ENCODE measurements at places on chromosomes 2 and 18. TPM values are rescaled to one million over a fixed set of nuclear protein-coding genes. Genes with fewer than 3 reads are reported as not detected.

DNA sequence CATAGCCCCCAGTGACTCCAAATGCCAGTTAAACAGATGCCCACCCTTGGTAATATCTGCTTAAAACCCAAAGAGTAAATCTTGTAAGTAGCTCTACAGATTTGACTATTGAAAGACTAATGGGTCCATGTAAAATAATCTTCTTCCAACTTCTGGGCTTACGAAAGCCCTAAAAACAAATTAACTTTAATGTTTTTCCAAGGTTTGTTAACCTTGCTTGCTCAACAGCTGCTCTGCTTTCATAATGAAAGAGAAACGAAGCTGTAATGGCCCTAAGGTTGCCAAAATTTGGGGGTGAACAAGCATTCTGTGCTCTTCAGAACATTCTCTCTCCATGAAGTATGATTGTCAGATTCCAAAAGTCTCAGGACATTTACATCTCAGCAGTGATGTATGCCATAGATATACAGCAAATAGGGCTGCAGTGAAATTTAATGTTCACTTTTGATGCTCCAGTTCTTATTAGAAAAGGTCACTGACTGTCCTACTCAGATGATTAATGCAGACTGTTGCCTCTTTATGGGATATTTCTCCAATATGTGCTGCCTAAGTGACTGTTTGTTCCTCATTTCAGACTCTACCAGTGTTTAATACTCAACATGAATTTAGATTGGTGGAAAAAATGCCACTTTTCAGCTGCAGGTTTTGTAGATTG lies 436.3 kb upstream of the CHST9 start:
- no peak for DNase-seq

- no peak for DNase-seq
Observed at GRCh38 chr18:48767090-48767690, 183.6 kb downstream of the SMAD7 start.

The NBAS gene
- 64.9 TPM for total RNA-seq

The LCT gene
- total RNA-seq = not detected

The RGPD3 gene
- total RNA-seq = under 0.01 TPM

- no peak for DNase-seq
Observed at GRCh38 chr18:56955490-56955889, 191.4 kb upstream of the BOD1L2 start.

DNA sequence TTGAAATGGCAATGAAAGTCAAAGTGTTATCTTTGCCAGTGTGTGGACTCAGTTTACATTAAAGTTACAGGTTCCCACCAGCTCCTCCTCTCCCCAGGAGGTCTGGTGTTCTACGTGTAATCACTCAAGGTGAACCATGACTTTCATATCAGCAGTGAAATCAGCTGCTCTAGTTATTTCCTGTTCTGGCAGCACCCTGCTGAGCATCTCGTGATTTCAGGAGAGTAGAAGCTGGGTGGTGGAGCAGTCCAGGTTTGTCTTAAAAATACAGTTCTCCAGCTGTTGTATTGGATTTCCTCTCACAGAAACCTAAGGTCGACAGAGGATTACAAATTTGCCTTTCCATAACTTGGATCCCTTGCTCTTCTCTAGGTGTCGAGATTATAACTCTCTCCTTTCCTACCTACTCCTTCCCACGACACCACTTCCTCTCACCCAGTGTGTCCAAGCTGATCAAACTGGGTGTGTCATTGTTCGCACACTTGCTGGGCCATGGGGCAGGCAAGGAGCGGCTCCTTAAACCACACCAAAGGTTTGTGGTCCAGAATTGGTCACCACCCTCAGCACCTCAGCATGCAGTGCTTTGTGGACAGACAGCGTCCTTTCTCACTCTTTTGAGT lies 13.0 kb upstream of the ARHGAP25 start:
- DNase-seq = no peak

The ZC3H15 gene
- 43.2 TPM for total RNA-seq

DNA sequence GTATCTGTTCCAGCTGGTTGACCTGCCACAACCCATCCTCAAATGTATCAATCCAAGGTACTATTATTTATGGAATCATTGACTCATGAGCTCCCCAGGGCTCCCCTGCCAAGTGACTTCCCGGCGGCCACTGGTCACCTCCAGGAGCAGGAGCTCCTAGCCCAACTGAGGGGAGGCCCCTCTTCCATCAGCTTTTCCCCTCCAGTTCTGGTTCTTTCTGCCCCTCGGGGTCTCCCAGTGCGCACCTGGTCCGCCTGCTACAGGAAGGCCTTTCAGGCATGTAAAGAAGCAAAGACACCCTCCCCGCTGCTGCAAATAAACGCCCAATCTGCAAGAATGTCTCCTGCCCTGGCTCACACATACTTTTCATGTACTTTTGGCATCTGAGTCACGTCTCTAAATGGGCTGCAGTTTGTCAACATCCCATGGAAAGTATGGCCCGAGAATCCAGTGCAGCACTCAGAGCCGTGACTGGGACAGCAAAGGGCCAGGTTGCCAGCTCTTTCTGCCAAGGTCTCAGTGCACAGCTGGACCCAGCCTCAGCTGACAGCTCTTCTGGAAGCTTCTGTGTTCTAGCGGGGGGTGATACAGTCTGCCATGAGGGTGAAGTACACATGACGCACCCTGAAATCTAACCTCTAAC lies 41.4 kb downstream of the KLHL29 start:
- no peak for DNase-seq

The TNFAIP6 gene
- total RNA-seq = 0.22 TPM

DNA sequence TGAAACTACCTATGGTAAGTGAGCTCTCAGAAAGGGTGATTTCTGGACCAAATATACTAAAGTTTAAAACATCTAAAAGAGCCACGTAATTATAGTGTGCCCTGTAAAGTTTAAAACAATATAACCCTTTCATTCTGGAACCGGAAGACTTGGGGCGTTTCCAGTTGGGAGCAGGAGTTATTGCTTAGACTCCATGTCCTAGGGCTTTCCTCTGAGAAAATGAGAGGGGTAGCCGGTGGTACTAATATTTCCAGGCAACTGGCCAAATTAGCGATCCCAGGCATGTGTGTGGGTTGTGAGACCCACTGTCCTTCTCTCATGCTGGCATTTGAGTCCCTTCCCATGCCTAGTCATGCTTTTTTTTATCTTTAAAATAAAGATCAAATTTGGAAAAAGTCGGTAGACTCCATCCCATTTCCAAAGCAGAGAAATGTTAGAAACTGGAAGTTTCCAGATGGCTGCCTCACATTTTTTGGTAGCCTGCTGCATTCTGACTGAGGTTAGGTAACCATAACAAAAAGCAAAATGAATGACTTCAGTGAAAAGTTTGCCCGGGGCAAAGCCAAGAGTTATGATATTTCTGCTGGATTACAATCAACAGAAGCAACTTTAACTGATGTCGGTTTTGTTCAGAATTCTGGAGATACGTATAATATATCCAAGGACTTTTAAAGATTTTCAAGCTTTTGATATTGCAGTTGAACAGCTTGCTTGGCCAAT lies 227.4 kb downstream of the SS18 start:
- no peak for DNase-seq

- DNase-seq = no peak
Observed at GRCh38 chr2:222043897-222044296, 254.9 kb downstream of the PAX3 start.

The RTKN gene
- total RNA-seq = 11.8 TPM

DNA sequence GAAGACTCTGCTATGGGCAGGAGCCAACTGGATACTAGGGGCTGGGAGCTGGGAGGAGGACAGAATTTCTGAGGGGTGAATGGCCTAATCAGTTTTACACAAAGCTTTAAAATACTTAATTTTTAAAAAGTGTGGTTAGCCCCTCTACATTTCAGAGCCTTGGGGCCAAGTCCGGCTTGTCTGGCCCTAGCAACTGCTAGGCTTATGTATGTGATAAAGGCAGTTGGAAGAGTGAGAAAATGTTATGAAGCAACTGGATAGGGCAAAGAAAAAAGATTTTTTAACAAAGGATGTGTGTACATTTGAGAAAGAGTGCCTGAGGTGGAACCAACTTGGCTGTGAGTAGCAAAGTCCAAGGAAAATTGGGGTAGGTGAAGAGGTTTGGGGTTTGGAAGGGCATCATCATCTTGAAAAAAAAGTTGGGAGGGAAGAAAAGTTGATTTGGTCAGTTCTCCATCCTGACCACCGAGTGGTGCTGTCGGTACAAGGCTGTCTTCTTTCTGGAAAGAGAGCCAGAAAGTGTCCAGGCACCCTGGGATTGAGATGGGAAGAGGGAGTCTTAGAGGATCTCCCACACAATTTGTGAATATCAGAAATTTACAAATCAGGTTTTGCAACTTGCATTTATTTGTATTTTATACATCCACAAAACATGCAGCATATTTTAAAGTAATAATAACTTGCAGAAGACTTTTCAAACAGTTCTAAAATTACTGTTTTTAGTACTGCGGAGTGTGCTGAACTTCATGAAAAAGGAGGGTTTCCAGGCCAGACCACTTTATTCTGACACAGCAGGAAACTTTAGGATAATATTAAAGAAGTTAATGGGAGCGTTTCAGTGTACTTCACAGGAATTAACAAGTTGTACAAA lies 10.5 kb upstream of the CDK15 start:
- peak; percentile 59 for DNase-seq

DNA sequence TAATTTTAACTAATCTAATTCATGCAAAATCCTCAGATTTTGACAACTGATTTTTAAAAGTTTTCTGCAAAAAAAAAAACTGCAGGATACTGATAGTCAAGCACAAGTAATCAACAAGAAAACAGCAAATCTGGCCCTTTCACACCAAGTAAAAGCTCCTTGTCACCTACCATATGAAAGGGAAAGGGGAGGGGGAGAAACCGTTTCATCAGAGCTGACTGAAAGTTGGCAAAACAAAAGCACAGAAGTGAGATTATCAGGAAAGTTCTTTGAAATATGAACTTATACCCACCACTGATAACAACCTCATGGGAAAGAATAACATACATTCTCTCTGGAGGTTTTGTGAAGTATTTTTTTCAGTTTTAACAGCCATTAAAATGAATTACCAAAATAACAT lies 38.7 kb downstream of the ZNF521 start:
- DNase-seq = peak; percentile 33

The SLC9A4 gene
- not detected for total RNA-seq

The TCF7L1 gene
- 7.5 TPM for total RNA-seq

- peak; percentile 10 for DNase-seq
Observed at GRCh38 chr18:73850782-73851181, 296.9 kb downstream of the FBXO15 start.

The CD226 gene
- total RNA-seq = 1.3 TPM

GRCh38 chr2:146806364-146807005 lies 1038.3 kb upstream of the ACVR2A start:
- DNase-seq = no peak

DNA sequence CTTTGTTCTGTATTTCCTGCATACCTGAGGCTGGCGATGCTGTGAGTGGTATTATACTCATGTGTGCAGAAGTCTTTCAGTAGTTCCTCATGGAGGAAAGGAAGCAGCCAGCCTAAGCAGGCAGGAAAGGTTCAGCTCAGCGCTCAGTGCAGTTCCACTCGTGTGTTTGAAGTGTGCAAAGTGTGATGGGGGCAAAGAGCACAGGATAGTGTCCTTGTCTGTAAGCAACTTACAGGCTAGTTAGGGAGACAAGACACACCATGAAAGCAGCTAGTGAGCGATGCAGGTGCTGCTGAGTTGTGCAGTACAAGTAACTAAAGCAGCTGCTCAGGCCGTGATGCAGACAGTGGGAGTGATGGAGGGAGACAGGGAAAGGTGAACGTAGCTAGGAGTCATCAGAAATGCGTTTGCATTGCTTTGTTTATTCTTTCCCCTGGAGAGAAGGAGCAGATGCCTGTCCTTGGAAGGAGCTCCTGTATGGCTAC lies 146.2 kb downstream of the LDLRAD4 start:
- DNase-seq = no peak

The ZCCHC2 gene
- total RNA-seq = 14.6 TPM

The THSD7B gene
- total RNA-seq = not detected

DNA sequence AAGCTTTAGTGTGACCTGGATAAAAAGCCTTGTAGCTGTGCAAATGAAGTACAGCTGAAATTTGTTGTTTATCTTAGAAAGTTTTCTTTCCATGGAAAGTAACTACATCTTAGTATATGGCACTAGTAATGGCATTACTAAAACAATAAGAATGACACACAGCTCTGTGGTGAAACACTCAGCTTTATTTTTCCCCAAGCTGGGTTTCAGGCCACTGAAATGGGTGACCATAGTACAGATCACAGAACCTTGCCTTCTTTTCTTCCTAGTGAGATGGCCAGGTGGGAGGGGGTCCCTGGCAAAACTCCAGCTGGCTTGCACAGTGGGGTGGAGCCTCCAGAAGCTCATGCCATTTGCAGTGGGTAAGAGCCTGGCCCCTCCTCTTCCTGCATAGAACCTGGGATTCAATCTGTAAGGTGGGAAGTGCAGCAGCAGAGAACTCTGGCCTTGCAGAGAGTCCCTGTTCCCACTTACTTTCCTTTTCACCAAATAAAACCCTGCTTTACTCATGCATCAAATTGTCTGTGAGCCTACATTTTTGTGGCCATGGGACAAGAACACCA lies 17.6 kb upstream of the GRP start:
- no peak for DNase-seq

GRCh38 chr2:133194777-133195335 lies 373.4 kb downstream of the NCKAP5 start:
- no peak for DNase-seq

DNA sequence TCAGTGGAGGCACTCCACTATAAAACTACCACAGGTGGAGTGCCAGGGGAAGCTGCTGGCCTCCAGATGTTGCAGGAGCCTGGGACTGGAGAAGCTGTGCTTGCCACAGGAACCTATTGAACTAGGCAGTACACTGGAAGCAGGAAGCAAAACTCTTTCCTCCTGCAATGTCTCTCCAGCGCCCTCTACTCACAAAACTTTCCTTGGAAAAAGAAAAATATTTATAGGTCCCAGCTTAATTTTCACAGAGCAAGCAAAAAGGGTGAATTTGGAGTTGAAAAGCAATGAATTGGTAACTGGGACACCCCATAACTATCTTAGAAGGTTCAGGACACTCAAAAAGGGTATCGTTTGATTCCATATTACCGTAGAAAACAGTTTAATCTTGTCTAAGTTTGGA lies 33.2 kb upstream of the REEP1 start:
- no peak for DNase-seq

All from lung microvascular endothelial cell (primary cell).